ENCODE measurements at places on chromosomes 16 and 17. TPM values are rescaled to one million over a fixed set of nuclear protein-coding genes. Genes with fewer than 3 reads are reported as not detected.

- no peak overlapping the region for H3K27ac ChIP-seq
- no peaks in the 10 kb centered on the region for H3K36me3 ChIP-seq
- no peaks in the 10 kb centered on the region for H3K4me1 ChIP-seq
- no peaks in the 10 kb centered on the region for H3K27me3 ChIP-seq
- no peak overlapping the region for H3K4me3 ChIP-seq
Observed at GRCh38 chr17:46009681-46010596, 10.9 kb downstream of the STH start.

DNA sequence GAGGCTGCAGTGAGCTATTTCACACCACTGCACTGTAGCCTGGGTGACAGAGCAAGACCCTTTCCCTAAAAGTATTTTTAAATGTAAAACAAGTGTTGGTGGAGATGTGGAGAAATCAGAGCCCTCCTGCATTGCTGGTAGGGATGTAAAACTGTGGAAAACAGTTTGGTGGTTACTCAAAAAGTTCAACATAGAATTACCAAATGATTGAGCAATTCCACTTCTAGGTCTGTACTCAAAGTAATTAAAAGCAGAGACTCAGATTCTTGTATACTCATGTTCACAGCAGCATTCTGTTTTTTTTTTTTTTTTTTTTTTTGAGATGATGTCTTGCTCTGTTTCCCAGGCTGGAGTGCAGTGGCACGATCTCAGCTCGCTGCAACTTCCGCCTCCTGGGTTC is 141.8 kb downstream of the PITPNC1 start:
- H3K4me1 ChIP-seq: no peaks in the 10 kb centered on the region
- no peak overlapping the region for H3K4me3 ChIP-seq
- no peak overlapping the region for H3K27ac ChIP-seq

The HOXB13 gene
- total RNA-seq: 8.1 TPM

DNA sequence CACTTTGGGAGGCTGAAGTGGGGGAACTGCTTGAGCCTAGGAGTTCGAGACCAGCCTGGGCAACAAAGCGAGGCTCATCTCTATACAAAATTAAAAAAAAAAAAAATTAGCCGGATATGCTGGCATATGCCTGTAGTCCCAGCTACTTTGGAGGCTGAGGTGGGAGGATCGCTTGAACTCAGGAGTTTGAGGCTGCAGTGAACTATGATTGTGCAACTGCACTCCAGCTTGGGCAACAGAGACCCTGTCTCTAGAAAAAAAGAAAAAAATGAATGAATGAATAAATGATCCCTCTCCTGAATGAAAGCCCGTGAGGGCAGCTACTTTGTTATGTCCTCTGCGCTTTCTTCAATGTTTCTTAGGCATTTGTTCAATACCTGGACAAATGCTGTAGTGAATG is 27.7 kb upstream of the DHX8 start:
- no peak overlapping the region for H3K27ac ChIP-seq
- no peak overlapping the region for H3K4me3 ChIP-seq
- H3K36me3 ChIP-seq: no peaks in the 10 kb centered on the region
- no peak for DNase-seq
- H3K4me1 ChIP-seq: no peaks in the 10 kb centered on the region

The CHST4 gene
- total RNA-seq: 1.1 TPM
